ENCODE measurements at places on chromosomes 16 and 17.
A peak's percentile ranks its signal among the peaks of the same experiment; 100 is the strongest.

DNA sequence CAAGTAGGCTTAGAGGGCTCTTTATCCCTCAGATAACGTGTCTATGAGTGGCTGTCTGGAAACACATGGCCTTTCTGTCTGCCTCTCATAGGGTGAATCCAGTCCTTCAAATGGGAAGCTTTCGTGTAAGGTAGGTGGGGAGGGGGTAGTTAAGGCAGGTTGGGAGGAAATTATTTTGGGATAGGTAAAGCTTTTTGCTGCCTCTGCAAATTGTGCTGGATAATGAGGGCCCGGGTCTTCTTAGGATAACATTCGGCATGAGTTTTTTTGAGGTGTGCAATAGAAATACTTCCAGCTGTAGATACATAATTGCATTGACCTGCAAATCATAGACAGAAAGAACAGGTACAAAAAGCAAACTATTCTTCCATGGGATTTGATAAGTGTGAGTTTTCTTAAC, 189.7 kb downstream of the PRKCA start:
- no peak for DNase-seq
- no peaks in the 10 kb centered on the region for H3K36me3 ChIP-seq
- peaks cover 22% of the 10 kb centered on the region for H3K4me1 ChIP-seq
- H3K27ac ChIP-seq = no peak overlapping the region
- H3K27me3 ChIP-seq = no peaks in the 10 kb centered on the region

DNA sequence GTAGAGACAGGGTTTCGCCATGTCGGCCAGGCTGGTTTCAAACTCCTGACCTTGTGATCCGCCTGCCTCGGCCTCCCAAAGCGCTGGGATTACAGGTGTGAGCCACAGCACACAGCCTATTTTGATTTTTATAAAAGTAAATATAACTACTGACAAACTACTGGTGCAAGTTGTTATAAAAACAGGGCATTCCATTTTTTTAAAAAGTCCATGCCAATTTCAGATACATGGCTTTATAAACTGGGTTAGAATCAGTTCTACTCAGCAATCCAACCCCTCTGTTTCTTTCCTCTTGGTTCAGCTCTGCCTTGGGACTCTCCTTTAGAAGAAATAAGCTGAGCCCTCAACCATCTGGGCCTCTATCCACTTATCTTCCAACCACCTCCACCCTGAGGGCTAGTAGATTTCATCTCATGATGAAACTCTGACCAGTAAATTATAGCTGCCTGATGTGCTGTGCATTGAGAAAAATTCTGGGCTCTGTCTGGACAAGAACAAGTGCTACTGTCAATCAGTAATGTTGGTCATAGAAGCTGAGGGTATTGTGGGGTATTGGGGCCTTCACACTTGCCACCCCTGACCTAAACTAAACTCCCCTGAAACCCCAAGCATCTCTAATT, 10.2 kb downstream of the RANBP10 start:
- DNase-seq = no peak
- peaks cover 19% of the 10 kb centered on the region for H3K4me1 ChIP-seq
- peak overlapping the region; percentile 45 for H3K27ac ChIP-seq
- H3K4me3 ChIP-seq = no peak overlapping the region
- no peaks in the 10 kb centered on the region for H3K27me3 ChIP-seq

- H3K27me3 ChIP-seq = no peaks in the 10 kb centered on the region
- H3K4me1 ChIP-seq = peaks cover 21% of the 10 kb centered on the region
- H3K27ac ChIP-seq = no peak overlapping the region
- DNase-seq = no peak
- no peaks in the 10 kb centered on the region for H3K36me3 ChIP-seq
These were observed 10.2 kb downstream of the CYB561 start for GRCh38 chr17:63435681-63436522.

GRCh38 chr16:19783363-19784182, 65.5 kb downstream of the IQCK start:
- H3K27ac ChIP-seq = no peak overlapping the region
- no peak overlapping the region for H3K4me3 ChIP-seq
- peaks cover 2% of the 10 kb centered on the region for H3K27me3 ChIP-seq

DNA sequence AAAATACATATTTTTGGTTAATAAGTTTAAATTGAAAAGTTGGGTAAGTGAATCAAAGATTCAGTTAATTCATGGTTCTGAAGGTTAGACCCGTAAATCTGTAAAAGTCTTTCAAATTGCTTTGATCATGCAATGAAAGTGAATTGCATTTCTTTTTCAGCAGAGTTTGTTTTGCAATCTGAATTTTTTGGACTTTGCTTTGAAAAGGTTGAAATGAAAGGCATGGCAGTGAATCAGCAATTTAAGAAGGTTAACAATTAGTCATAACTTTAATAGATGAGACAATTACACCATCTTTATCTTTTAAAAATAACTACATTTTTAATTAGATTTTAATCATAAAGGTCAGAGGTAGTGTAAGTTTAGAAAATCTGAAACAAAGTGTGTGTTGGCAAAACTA, 310.9 kb upstream of the KCNJ16 start:
- H3K36me3 ChIP-seq = no peaks in the 10 kb centered on the region
- no peak overlapping the region for H3K27ac ChIP-seq
- no peak for DNase-seq
- H3K4me1 ChIP-seq = no peaks in the 10 kb centered on the region

DNA sequence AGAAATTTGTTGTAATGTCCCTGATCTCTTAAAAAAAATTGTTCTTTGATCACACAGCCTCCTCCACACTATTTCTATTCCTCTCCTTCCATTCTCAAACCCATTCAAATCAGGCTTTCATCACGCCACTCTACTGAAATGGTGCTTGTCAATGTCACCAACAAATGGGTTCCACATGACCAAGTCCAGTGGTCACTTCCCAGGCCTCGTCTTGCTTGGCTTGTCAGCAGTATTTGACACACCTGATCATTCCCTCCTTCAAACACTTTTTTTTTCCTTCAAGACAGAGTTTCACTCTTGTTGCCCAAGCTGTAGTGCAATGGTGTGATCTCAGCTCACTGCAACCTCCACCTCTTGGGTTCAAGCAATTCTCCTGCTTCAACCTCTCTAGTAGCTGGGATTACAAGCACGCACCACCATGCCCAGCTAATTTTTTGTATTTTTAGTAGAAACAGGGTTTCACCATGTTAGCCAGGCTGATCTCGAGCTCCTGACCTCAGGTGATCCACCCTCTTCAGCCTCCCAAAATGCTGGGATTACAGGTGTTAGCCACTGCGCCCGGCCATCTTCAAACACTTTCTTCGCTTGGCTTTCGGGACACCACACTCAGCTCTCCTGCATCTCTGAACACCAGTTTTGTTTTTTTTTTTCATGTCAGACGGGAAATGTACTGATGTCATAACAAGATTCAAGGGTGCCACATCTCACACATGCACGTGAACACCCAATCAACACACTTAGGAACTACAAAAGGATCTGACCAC, 18.3 kb downstream of the NQO1 start:
- H3K27ac ChIP-seq = no peak overlapping the region
- no peak overlapping the region for H3K4me3 ChIP-seq
- no peaks in the 10 kb centered on the region for H3K36me3 ChIP-seq

- no peaks in the 10 kb centered on the region for H3K27me3 ChIP-seq
- peaks cover 21% of the 10 kb centered on the region for H3K4me1 ChIP-seq
- H3K27ac ChIP-seq = peak overlapping the region; percentile 87
- H3K4me3 ChIP-seq = peak overlapping the region; percentile 66
- peaks cover 12% of the 10 kb centered on the region for H3K36me3 ChIP-seq
These were observed 154.2 kb downstream of the VPS53 start for GRCh38 chr17:560432-560873.

DNA sequence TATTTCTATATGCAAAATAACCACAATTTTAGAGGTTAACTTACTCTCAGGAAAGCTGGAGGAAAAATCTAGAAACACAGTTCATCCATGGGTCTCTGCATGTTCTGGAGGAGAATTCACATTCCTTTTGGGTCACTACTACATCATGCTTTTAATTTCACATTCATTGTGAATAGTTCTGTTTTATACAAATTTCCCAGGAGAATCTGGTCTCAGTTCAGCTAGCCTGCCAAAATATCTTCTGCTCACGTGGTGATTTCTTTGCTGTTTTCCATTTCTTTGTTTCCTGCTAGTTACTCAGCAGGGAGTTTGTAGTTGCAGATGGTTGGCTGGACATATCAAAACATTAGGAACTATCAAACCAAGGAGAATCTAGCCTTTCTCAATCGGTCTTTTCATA, at the start of gene ABCA9:
Gene ABCA9, minus strand, starts transcription at position 106 of the 400 bp plus-strand sequence. CDS start 9,801 bp downstream, outside the sequence.
- no peaks in the 10 kb centered on the region for H3K36me3 ChIP-seq
- H3K4me1 ChIP-seq = peaks cover 20% of the 10 kb centered on the region
- H3K27me3 ChIP-seq = no peaks in the 10 kb centered on the region
- no peak within 1 kb of the TSS for H3K4me3 ChIP-seq

GRCh38 chr16:65394281-65394680, 272.4 kb upstream of the CDH11 start:
- no peak overlapping the region for H3K27ac ChIP-seq
- H3K27me3 ChIP-seq = no peaks in the 10 kb centered on the region
- H3K4me1 ChIP-seq = no peaks in the 10 kb centered on the region

DNA sequence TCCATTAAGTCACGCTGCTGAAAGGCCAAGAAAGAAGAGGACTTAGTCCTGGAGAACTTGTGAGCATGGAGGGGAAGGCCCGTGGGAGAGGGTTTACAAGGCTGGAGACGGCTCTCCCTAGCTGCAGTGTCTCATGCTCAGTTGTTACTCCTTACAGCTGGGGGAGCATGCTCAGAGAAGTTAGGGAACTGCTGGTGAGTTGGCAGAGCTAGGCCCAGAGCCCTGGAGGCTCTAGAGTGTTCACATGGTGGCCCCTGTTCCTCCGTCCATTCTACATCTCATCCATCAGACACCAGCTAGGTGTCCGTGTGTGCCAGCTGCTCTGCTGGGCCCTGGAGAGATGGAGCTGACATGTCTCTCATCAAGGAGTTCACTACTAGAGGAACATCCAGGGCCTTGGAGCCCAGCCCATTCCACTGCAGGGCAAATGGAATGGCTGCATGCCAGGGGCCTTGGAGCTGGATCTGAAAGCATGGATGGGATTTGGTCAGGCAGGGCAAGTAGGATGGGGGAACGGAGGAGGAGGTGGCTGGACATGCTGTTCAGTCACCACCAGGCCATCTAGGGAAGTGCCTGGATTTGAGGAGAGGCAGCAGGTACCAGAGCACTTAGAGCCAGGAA, 6.3 kb downstream of the XYLT2 start:
- no peaks in the 10 kb centered on the region for H3K27me3 ChIP-seq
- no peak overlapping the region for H3K4me3 ChIP-seq
- no peak for DNase-seq
- H3K4me1 ChIP-seq = peaks cover 9% of the 10 kb centered on the region
- H3K27ac ChIP-seq = peak overlapping the region; percentile 1

DNA sequence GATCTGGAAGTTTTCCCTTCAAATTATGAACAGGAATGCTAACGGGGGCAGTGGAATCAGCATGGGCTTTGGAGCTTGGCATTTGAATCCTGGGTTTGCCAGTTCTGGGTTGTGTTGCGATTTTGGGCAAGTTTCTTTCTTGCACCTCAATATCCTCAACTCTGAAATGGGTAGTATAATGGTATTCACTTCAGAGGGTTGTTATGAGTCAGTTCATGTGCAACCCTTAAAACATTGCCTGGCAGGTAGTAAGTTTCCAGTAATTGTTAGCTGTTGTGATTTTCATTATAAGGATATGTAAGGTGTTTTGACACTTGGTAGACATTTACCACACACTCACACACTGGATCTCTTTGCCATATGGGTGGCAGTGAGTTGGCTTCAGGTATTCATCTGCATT, 33.4 kb downstream of the SNX29 start:
- no peak overlapping the region for H3K4me3 ChIP-seq
- H3K27me3 ChIP-seq = no peaks in the 10 kb centered on the region
- no peaks in the 10 kb centered on the region for H3K36me3 ChIP-seq
- no peaks in the 10 kb centered on the region for H3K4me1 ChIP-seq

DNA sequence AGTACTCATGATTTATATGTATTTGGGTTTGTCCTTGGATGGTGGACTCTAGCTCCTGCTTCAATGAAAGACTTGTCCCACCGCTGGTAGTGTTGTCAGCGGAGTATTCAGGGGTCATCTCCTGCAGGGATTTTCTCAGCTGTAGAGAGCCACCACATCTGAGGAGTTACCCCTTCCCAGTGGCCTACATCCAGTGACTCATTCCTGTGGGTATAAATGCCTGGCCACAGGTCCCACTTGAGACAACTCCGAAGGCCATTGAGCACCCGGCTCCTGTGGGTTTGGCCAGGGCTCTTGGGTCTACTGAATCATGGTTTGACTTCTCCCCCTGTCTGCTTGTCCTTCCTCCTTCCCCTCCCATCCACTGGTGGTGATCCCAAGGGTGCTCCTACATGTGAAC, 34.6 kb upstream of the WSB1 start:
- H3K4me3 ChIP-seq = no peak overlapping the region
- peaks cover 13% of the 10 kb centered on the region for H3K27me3 ChIP-seq
- no peak overlapping the region for H3K27ac ChIP-seq
- H3K4me1 ChIP-seq = no peaks in the 10 kb centered on the region
- H3K36me3 ChIP-seq = no peaks in the 10 kb centered on the region

DNA sequence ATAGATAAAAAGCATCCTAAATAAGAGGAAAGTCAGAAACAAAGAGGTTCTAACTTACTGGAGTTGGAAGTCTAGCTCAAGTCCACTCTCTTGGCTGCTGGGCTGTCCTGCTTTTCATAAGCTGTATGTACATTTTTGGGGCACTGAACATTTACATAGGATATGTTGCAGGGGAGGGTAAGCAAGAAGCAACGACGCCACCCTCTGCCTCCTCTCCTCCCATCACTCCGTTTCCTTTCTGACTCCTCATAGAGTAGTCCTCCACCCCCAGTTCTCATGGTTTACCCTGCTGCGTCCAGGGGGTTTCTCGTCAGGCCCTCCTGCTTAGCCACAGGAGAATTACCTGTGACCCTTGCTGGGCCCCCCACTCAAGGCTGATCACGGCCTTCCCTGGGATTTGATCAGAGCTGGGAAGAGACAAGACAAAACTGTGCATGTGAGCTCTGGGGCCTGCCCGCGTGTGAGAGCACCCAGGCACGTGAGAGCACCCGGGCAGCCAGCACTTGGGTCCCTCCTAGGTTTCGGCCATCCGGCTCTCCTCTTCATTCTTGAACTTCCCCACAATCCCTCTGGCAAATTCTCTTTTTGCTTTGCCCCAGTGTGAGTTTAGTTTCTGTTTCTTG, 37.1 kb downstream of the TMEM11 start:
- H3K4me3 ChIP-seq = no peak overlapping the region
- H3K27ac ChIP-seq = no peak overlapping the region
- no peak for DNase-seq
- no peaks in the 10 kb centered on the region for H3K36me3 ChIP-seq
- H3K4me1 ChIP-seq = peaks cover 2% of the 10 kb centered on the region
- no peaks in the 10 kb centered on the region for H3K27me3 ChIP-seq

- no peaks in the 10 kb centered on the region for H3K36me3 ChIP-seq
- no peak overlapping the region for H3K4me3 ChIP-seq
- DNase-seq = peak; percentile 63
- no peak overlapping the region for H3K27ac ChIP-seq
These were observed 395 bp downstream of the STXBP4 start for GRCh38 chr17:54968988-54969332.

All from natural killer cell treated with Interleukin-12 subunit alpha and Interleukin-12 subunit beta and Interleukin-15 and Interleukin-18, amount 100 ng/mL, for 72 hours (primary cell).